ENCODE measurements at places on chromosomes 16 and 17.

- no peak for DNase-seq
These were observed 93.9 kb upstream of the CORO6 start for GRCh38 chr17:29716566-29716965.

GRCh38 chr17:660453-660852 is 54.2 kb downstream of the VPS53 start:
- DNase-seq: no peak

GRCh38 chr16:89431158-89431584 is 59.2 kb downstream of the ANKRD11 start:
- DNase-seq: peak; percentile 33

GRCh38 chr16:4612977-4613635 is 1.6 kb downstream of the UBALD1 start:
- DNase-seq: no peak

DNA sequence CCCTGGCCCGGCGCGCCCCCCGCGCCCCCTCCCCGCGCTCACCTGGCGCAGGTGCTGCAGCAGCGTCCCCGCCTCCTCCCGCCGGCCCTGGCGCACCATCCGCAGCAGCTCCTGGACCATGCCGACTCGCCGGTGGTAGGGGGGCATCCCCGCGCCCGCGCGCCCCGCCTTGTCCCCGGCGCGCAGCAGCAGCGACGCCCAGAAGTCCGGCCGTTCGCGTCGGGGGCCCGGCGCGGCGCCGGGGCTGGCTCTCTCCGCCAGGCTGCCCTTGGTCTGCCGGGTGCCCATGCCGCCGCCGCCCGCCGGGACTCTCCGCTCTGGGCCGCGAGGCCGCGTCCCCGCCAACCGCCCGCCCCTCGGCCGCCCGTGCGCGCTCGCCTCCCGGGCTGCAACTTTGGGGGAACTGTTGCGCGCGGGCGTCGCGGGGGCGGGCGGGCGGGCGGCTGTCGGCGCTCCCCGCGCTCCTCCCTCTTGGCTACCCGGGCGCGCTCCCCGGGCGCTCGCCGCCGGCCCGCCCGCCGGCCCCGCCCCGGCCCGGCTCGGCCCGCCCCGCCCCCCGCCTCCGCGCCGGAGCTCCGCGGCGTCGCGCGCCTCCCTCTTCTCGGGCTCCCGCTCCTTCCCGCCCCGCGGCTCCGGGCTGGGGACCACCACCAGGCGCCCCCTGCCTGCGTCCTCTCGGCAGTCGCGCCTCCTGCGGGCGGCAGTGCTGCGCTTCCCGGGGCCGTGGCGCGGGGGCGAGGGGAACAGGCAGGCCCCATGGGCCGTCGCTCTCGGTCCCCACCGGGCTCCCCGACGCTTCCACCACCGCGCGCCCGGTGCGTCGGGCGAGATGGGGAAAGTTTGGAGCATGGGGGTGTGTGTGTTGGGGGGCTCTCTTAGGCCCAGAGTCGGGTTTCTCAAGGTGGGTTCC is at the start of gene LRRC75A:
Gene LRRC75A (minus strand): TSS at position 491 of the 910 bp plus-strand sequence. CDS start 203 bp downstream, at position 288.
- peak; percentile 74 for DNase-seq

DNA sequence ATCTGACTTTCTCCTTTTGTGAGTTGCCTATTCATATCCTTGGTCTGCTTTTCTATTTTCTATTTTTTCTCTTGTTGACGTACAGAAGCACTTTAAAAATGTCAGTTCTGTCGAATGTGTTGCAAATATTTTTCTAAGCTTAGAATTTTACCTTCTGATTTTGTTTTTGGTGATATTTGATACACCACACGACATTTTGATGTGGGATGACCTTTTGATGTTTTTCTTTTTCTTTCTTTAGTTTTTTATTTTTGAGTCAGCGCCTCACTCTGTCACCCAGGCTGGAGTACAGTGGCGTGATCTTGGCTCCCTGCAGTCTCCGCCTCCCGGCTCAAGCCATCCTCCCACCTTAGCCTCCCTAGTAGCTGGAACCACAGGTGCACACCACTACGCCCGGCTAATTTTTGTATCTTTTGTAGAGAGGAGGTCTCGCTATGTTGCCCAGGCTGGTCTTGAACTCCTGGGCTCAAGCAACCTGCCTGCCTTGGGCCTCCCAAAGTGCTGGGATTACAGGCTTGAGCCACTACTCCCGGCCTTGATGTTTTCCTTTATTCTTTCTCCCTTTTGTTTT is 39.6 kb downstream of the WSB1 start:
- no peak for DNase-seq

DNA sequence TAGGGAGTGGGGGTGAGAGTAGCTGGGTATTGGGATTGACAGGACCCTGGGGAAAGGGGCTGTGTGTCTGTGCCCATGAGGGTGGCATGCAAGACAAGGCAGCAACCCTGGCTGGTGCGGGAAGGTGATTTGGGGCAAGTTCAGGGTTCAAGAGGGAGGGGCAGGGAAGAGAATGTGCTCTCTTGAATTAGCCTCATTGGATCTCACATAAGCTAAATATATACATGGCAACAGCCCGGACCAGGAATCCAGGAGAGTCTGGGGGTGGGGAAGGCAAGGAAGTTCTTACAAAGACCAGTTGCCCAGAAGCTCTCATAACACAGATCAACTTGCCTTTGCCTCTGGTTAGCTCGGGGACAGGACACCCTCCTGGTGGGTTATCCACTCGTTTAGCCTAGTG is 73.3 kb downstream of the IRX3 start:
- no peak for DNase-seq

DNA sequence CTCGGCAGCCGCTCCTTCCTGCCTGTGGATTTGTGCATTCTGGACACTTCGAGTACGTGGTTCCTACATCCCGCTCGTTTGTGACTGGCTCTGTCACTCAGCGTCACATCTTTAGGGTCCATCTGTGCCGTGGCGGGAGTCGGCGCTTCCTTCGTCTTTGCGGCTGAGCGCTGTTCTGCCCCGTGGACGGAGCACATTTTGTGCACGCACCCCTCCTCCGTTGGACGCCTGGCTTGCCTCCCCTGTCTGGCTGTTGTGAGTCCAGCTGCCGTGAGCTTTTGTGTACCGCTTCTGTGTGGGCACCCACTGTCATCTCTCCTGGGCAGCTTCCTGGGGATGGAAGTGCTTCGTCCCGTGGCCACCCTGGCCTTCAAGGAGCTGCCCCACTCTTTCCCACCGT is 6.4 kb downstream of the ZNF469 start:
- DNase-seq: no peak

- no peak for DNase-seq
These were observed 19.1 kb downstream of the SMYD4 start for GRCh38 chr17:1810450-1811103.

DNA sequence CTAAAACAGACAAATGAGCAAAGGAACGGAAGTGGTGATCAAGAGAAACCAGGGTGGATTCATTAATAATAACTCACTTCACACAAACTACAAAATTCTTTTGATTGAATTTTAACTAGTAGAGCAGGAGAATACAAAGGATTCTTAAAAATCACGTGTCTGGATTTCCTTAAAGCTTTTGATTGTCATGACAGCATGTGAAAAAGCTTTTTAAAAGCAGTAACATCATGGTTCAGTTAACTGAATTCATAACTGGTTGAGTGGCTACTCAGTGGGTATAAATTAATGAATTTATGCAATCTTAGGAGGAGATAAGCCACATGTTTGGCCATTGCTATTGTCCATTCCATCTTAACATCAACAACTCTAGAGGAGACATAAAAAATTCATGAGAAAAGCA is 333.2 kb downstream of the SLC39A11 start:
- no peak for DNase-seq

DNA sequence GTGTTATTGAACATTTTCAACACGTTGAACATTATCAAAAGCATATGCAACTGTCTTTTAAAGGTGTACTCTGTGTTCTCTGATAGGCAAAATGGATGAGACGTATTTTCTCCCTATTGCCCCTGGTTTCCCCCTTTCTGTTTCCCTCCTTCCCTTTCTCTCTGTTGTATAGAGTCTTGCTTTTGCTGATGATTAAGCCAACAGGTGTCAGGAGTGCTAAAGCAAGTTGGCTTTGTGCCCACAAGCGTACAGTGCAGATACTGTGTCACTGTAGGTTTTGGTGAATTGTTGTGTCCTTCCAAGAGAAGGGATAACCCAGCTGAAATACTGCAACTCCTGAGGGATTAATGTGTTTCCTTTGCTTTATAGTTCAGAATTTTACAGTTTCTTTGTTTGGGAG is 74.4 kb downstream of the COX10 start:
- DNase-seq: no peak

GRCh38 chr17:12627781-12628451 is 37.8 kb upstream of the MYOCD start:
- DNase-seq: no peak

DNA sequence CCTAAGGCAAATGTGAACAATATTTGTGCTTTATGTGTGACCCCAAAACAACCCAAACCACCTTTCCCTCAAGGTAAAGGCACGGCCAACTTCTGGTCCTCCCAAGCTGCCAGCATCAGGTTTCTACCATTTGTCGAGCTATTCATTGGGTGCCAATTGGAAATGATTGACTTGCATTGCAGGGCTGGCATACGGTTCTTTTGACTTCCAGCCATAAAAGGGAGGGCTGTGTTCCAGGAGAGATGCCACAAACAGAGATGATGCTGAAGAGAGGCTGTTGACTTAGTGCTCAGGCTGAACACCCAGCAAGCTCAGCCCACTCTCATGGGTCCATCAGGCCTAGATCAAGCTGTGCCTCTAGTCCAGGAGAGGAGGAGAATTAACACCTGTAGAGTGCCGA is 252.4 kb downstream of the GRIN2A start:
- DNase-seq: no peak

DNA sequence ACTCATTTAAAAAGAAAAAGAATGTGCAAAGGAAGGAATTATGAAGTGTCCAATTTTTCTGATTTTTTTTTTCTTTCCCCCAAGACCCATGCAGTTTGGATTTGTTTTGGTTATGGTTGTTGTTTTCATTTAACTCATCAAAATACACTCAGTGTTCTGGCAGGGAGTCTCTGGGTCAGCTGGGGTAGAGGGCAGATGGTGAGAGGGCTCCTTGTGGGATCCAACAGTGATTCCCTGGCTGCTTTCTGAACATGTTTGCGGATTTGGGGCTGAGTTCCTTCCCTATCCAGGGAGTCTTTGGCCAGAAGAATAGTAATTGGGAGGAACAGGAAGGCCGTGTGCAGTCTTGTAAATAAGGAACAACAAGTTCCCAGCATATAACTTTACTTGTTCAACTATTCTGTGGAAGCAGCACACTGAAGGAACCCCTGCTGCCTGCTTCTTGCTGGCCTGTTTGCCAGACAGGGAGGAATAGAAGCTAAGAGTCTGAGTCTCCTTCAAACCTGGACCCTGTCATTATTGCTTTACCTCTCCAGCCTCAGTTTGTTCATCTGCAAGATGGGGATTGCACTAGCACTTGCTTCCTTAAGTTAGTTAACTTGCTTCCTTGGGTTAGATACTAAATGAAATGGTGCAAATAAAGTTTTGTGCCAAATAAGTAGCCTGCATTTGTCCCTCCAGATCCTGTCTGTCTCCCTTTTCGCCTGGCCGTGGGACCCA is 32.1 kb downstream of the C17orf67 start:
- DNase-seq: no peak

DNA sequence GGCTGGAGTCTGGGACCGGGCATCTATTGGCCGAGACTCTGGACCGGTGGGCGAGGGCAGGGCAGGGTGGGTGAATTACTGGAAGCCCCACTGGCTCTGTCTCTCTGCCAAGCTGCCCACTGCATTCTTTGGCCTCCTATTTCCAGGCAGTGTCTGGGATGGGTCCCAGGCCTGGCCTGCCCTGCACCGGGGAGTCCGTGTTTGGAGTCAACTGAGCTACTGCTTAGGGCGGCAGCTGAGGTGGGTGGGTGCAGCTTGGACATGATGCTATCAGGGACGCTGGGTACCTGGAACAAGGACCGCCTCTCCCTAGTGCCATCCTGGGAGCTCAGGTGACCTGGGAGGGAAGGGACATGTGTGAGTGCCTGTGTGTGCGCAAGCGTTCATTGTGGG is 58.1 kb downstream of the SOCS3 start:
- no peak for DNase-seq

- no peak for DNase-seq
These were observed 3.5 kb downstream of the CNTNAP1 start for GRCh38 chr17:42685831-42686230.

GRCh38 chr16:53152329-53152728 is 97.5 kb downstream of the CHD9 start:
- no peak for DNase-seq

DNA sequence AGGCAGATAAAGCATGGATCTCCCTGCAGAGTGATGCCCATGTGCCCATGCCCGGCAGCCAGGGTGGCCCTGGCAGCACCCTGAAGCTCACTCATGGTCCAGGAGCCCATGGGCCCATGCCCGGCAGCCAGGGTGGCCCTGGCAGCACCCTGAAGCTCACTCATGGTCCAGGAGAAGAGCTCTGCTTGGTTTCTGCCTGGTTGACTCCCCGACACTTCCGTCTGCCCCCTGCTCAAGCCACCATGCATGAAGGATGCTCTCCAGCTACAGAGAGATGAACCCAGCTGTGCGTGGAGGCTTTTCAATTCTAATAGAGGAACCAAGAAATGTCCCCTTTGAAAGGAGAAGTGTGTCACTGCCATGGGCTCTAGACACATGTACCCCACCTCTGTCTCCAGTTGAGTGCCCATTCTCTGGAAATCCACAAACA is 8.7 kb downstream of the CCL17 start:
- no peak for DNase-seq

- peak; percentile 99 for DNase-seq
These were observed 1.0 kb upstream of the ATP2A3 start for GRCh38 chr17:3965118-3965800.

- no peak for DNase-seq
These were observed 294.3 kb upstream of the TNRC6C start for GRCh38 chr17:77664097-77664729.

DNA sequence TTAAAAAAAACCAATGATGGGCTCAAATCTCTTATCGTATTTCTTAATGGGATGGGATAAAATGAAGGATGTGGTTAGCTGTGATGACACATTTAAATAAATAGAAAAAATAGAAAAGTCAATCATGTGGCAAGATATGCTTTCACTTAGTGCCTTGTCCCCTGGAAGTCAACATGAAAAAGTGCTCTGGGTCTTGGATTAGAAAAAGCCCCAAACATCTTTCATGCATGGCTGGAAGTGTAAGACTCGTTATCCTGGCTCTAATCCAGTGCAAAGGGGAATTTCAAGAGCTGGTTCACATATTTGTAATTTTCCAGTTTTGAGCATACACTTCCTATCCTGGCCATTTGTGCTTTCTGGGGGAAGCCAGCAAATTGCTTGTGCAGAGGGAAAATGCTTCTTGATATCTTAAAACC is 160.9 kb downstream of the MAP2K6 start:
- no peak for DNase-seq

GRCh38 chr16:68236137-68236825 is 354 bp upstream of the ESRP2 start:
- peak; percentile 67 for DNase-seq

DNA sequence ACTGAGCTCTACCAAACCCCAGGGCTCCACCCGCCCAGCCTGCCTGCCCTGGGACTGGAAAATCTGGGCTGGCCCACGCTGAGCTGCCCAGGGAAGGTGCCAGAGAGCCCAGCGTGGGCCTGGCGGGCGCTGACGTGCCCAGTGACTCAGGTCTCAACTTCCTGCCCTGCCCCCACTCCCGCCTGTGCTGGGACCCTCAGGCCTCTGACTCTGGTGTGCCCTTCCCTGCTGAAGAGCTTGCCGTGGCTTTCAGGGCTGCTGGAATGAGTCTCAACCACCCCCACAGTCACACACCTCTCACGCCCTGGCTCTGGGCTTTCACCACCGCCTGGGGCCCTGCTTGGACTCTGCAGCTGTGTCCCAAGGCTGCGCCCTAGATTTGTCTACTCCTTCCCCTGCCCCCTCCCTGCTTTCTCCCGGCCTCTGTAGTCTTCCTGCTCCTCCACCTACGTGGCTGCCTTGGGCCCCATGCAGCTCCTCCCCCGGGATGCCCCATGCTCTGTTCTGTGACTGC is 10.4 kb downstream of the LLGL1 start:
- DNase-seq: no peak

- DNase-seq: no peak
These were observed 2.7 kb upstream of the NLE1 start for GRCh38 chr17:35144840-35145239.

Measured in hematopoietic multipotent progenitor cell treated with erythropoietin and hydrocortisone succinate and interleukin-3 and kit ligand, for 4 days (in vitro differentiated cells).